ENCODE measurements at places on chromosomes 5 and 9.
A peak's percentile ranks its signal among the peaks of the same experiment; 100 is the strongest.

- DNase-seq, result no peak
Observed at GRCh38 chr5:174523311-174524071, 200.9 kb upstream of the MSX2 start.

DNA sequence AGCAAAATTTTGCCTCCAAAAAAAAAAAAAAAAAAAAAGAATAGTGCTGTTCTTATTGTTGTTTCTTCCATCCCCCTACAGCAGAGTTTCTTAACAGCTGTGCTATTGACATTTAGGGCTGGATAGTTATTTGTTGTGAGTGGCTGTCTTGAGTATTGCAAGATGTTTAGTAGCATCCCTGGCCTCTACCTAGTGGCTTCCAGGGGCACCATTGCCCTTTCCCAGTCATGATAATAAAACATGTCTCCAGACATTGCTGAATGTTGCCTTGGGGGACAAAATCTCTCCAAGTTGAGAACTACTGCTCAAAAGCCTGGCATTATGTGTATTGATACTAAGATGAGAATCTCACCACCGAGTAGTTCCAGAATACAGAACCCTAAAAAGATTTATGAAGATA, 108.7 kb downstream of the PALM2AKAP2 start:
- no peak for DNase-seq

DNA sequence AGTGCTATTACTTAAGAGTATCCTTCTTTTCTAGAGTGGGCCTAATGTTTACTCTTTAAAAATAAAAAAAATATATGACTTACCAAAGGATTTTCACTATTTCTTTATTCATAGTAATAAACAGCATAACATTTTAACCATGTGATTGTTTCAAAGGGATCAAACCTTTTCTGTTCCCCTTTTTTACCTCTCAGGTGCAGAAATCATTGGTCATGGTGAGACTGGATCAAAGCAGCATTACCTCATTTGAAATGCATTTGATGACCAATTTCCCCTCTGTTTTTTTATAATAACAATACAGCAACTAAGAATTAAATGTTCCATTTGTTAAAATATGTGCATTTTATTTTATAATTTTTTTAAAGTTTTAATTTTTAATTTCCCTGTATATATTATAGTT, 598.0 kb upstream of the RGMB start:
- no peak for DNase-seq

GRCh38 chr5:1943481-1943880, 60.8 kb upstream of the IRX4 start:
- no peak for DNase-seq

DNA sequence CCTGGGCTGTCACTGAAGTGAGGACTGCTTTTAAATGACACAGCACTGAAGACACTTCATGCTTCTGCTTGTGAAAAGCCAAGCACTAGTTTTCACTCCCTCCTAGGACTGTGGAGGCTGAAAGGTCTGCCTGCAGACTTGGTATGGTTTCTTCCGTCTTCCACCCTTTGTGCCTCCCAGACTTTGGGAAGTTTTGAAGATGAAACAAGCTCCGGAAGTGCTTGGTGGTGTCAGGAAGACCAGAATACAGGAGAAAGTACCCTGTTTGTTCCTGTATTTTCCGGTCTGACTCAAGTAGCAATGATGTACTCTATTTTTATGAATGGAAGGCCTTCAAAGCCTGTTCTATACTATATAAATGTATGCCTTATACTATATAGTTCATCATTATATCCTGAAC, 222.7 kb downstream of the PDZD2 start:
- no peak for DNase-seq

GRCh38 chr9:83444110-83444509, 94.1 kb downstream of the FRMD3 start:
- DNase-seq, result no peak

- no peak for DNase-seq
Observed at GRCh38 chr9:81266674-81267073, 422.7 kb downstream of the TLE1 start.

- no peak for DNase-seq
Observed at GRCh38 chr5:156836846-156837245, 13.2 kb upstream of the PPP1R2B start.

- DNase-seq, result no peak
Observed at GRCh38 chr9:77735494-77735893, 87.4 kb upstream of the GNA14 start.

- no peak for DNase-seq
Observed at GRCh38 chr9:82436475-82436874, 447.9 kb downstream of the SPATA31D1 start.

- DNase-seq, result no peak
Observed at GRCh38 chr5:151432210-151432609, 15.2 kb upstream of the SLC36A1 start.

DNA sequence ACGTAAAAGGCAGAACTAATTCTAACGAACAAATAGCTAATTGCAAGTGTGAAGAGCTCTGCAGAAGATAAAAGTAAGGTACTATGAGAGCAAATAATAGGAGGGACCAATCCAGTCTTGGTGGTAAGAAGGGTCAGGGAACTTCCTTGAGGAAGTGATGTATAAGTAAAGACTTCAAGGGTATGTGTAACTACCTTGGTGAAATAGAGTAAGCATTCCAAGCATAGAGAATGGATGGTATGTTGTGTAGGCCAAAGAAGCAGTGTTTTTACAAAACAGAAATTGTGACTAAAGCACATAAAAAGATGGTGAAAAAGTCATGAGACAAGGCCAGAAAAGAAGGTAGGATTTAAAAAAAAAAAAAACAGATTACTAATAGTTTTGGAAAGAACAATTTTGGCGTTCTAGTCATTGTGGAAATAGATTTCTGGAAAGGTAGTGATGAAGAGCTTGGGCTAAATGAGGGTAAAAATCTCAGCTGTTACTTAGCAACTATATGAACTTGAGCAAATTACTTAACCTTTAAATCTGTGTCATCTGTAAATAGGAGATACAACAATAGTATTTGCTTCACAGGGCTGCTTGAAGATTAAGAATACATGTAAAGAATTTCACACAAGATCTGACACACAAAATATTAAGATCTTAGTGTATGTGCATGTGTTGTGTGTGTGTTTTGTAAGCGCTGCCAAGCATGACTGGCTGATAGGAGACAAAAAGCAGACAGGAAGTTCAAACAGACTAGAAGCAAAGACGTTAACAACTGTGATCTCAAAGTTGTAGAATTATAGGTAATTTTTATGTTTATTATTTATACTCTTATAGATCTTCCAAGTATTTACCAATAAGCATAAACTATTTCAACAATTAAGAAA, 73.5 kb downstream of the NR6A1 start:
- DNase-seq, result no peak

DNA sequence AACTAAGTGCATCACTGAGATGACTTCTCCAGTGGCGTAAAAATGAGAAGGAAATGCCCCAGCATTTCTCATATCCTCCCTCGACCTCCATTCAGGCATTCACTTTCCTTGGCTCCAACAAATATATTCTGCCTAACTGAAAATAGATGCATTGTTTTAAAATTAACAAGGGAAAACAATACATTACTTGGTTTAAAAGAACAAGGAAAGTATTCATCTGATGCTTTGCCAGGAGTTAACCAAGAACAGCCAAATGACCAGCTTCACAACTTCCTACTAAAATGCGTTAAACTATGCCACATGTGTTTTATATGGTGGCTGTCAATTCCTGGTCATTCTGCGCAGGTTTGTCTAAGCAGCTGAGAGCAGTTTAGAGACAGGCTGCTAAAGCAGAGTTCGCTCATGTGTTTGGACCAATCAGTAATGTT, 121.4 kb downstream of the GNAQ start:
- DNase-seq, result no peak

GRCh38 chr5:177260961-177261360, 42.6 kb downstream of the RAB24 start:
- DNase-seq, result no peak

- peak; percentile 65 for DNase-seq
Observed at GRCh38 chr5:175873088-175873454, 1.7 kb downstream of the CPLX2 start.

DNA sequence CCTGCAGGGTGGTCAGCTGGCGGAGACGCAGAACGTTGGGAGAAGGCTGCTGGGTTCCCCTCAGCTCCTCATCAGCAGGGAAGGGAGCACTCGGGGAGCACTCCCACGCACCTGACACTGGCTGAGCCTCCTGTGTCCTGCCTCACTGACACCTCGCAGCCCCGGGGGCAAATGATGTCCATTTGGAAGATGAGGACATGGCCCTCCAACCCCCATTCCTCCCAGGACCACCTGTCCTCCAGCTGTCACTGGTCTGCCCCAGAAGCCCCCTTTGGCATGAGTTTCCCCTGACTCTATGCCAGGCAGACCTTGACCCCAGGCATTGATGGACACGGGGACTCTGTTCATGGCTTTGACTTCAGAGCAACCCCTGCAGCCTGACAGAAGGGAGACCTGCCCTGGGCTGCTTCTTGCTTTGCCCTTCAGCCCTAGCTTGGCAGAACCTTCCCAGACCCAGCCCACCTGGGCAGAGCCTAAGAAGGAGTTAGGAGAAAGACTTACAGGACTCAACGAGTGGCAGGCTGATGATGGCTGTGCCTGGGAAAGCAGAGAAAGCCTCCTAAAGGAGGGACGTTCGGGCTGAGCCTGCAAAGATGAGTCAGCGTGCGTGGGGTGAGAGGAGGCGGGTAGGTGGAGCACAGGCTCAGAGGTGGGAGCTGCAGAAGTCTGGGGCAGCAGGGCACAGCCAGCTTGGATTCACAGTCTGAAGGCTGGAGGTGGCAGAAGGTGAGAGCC, 90.6 kb downstream of the LMX1B start:
- no peak for DNase-seq

- no peak for DNase-seq
Observed at GRCh38 chr5:147341345-147341744, 106.5 kb downstream of the STK32A start.

Measured in NCI-H774 (cell line).